Naive thymus-derived CD8-positive, alpha-beta T cell (primary cell): ENCODE measurements at places on chromosomes 4 and X. TPM values are rescaled to one million over a fixed set of nuclear protein-coding genes. Genes with fewer than 3 reads are reported as not detected.

CDKL5 gene
- total RNA-seq = 5.5 TPM

FAT4 gene
- not detected for total RNA-seq

- no peak for DNase-seq
Observed at GRCh38 chr4:184046148-184046547, 141.0 kb downstream of the STOX2 start.

DNA sequence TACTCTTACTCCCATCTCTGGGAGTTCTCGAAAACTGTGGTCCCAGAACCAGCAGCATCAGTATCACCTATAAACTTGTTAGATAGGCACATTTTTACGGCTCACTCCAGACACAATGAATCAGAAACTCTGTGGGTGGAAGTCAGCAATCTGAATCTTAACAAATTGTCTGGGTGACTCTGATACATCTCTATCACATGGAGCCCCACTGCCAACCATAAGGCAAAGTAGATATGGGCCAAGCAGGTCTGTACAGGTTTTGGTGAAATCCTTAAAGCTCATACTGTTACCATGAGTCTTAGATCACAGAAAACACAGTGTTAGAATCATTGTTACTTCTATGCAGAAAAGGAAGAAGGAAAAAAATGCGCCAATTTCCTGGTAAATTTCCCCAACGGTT is 122.5 kb upstream of the HCCS start:
- DNase-seq = no peak

DNA sequence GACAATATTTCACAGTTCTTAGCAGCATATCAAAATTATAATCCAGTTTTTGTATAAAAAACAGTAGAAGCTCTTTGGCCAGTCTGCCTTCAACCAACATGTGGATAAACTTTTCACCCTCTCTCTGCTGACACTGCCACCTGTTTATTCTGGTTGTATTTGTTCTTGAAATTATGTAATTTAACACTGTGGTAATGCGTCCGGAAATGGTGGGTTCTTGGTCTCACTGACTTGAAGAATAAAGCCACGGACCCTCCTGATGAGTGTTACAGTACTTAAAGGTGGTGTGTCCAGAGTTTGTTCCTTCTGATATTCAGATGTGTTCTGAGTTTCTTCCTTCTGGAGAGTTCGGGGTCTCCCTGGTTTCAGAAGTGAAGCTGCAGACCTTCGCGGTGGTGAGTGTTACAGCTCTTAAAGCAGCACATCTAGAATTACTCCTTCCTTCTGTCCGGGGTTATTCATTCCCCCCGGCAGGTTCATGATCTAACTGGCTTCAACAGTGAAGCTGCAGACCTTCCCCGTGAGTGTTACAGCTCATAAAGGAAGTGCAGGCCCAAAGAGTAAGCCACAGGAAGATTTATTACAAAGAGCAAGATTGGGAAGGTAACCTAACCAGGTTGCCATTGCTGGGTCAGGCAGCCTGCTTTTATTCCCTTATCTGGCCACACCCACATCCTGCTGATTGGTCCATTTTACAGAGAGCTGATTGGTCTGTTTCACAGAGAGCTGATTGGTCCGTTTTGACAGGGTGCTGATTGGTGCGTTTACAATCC is 15.7 kb downstream of the FAM184B start:
- no peak for DNase-seq

DNA sequence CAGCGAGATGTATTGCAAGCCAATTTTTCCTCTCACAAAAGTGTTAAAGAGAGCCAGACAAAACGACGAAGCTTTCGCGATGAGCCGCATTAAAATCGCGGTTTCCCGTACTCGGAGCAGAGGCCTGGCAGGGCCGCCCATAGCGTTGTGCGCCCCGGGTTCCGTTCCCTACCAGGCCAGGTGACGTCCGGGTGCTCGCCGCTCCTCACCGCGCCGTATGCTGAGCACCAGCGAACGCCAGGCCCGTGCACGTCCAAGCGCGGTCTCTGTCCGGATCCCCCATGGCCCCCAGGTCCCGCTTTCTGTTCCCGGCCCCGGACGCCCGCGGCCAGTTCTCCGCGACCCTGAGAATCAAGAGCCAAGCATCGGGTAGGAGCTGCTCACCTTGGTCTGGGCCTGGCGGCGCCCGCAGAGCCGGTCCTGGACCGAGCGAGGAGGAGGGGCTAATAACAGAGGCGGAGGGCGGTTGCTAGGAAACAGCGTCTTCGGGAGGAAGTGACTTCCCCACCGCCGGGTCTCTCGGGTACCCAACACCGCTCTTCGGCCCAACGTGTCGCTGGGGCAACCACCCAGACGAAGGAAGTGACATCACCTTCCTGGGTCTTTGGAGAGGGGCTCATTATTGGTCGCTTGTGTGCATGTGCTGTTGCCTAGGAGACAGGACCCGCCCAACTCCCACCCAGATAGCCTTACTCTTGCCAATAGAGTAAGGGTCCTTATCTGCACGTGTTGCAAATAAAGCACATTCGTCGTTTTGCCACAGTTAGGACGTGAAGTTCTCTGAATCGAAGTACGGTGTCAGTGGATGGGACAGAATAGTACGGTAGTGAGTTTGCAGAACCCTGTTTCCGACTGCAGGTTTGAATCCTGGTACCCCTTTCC is at the start of gene MAP9:
Gene MAP9, minus strand, starts transcription at position 579 of the 882 bp plus-strand sequence. CDS start 1,115 bp downstream, outside the sequence.
- peak; percentile 94 for DNase-seq

SMIM10L2A gene
- total RNA-seq = 5.0 TPM

DNA sequence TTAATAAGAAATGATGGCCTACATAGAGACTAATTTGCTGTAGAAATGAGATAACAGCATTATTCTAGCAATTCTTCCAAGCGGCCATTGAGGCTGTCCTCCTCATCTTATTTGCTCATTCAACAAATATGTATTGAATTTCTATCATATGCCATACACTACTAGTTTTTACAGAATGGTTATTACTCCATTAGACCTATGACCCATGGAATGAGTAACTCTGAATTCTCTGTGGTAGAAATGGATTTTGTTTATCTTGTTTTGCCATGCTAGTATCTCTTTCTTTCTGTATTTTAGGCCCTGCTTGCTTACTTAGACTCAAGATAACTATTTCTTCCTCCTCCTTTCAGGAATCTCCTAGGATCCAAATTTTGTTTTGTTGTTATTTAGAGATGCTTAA is 103.5 kb downstream of the RPA4 start:
- DNase-seq = no peak

GRCh38 chr4:76784237-76784636 is 113.7 kb downstream of the SOWAHB start:
- no peak for DNase-seq

DNA sequence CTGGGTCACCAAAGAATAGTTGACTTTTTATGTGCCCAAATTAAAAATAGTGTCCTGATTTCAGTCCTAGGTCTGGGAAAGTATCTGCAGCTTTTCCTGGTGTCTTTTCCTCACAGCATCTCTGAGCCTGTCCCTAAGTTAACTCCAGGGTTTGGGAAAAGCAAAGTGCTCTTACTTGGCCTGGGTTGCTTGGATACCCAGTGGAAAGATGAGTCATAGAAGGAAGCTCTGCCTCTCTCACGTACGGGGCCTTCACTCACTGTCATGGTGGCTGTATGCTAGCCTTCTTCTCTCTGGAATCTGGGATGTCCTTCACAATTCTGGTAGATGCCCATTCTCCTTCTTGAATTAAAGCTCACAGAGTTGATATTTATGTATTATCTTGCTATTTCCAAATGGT is 607.3 kb downstream of the ANKRD50 start:
- no peak for DNase-seq

DNA sequence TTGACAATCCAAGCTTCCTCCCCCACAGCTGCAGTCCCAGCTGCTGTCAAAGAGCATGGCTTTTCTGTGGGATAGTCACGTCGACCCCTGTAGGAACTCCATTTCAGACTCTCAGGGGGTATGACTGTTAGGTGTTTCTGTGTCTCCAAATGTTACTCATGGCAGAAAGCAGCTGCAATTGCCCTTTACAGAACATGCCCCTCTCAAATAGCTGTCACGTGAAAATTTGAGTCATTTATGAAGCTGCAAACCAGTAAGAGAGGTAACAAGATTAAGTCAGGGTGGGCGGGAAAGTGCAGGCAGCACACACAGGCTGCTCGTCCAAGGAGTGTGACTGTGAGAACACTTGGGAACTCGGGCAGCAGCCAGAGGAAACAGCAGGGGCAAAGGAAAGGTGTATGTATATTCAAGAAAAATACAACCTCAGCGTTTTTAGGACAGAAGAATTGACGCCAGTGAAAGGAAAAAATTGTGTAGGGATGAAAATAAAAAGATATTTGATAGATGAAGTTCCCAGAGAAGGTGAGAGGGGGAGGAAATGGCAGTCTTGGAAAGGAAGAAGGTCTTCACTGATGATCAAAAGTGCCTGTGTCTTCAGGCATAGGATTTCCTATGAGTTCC is 66.5 kb upstream of the TMEM184C start:
- DNase-seq = no peak

DNA sequence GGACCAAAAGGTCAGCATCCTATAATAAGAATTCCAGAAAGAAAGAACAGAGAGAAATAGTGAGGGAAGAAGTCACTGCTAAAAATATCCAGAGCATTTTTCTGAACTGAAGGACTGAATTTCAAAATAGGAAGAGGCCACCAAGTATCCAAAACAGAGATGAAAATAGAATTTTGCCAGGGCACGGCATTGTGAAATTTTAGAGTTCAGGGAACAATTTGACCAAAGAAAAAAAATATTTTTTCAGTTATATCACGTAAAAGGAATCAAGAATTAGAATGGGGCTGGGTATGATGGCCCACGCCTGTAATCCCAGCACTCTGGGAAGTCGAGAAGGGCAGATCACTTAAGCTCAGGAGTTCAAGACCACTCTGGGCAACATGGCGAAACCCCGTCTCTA is 65.4 kb downstream of the FGFBP1 start:
- DNase-seq = no peak

DNA sequence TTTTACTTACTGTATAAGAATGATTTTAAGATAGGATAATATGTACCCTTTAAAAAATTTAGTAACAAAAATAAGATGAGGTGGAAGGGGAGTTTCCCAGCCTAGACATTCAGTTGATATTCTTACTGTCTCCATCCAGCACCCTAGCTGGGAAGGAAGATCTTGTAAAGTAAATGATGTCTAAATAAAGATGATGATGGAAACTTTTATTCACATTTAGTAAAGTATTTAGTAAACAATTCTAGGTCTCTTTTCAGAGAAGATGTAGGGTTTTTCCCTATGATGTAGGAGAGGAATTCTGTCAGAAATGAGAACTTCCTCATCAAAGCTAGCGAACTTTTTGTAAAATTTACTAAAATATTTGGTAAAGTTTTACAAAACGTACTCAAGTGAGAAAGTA is 136.8 kb downstream of the RAPGEF2 start:
- DNase-seq = no peak

DNA sequence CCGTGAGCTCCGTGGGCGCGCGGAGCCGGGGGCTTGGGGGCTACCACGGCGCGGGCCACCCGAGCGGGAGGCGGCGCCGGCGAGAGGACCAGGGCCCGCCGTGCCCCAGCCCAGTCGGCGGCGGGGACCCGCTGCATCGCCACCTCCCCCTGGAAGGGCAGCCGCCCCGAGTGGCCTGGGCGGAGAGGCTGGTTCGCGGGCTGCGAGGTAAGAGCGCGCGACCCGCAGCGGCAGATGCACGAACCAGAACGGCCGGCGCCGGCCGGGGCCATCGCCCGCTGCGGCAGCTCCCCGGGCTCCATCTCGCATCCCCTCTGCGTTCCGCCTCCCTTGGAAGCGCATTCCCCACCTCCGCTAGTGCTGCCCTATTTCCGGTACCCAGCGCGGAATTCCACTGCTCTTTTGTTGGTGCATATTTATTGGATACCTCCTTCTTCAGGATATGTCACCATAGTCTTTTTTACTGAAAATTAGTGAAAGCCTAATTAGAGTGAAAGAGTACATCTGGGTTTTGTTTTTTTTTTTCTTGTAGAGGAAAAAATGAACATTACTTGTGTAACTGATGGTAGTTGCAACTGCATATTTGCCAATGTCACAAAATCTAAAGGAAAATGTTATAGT is 797 bp downstream of the PKD2 start:
- no peak for DNase-seq

GRCh38 chrX:23434356-23434884 is 99.8 kb downstream of the PTCHD1 start:
- no peak for DNase-seq
